Left renal cortex interstitium (tissue), 4 donors: ENCODE measurements at places on chromosomes 12 and 14.

- DNase-seq: no peak
Measured at GRCh38 chr14:25103271-25103670, 53.3 kb upstream of the STXBP6 start.

DNA sequence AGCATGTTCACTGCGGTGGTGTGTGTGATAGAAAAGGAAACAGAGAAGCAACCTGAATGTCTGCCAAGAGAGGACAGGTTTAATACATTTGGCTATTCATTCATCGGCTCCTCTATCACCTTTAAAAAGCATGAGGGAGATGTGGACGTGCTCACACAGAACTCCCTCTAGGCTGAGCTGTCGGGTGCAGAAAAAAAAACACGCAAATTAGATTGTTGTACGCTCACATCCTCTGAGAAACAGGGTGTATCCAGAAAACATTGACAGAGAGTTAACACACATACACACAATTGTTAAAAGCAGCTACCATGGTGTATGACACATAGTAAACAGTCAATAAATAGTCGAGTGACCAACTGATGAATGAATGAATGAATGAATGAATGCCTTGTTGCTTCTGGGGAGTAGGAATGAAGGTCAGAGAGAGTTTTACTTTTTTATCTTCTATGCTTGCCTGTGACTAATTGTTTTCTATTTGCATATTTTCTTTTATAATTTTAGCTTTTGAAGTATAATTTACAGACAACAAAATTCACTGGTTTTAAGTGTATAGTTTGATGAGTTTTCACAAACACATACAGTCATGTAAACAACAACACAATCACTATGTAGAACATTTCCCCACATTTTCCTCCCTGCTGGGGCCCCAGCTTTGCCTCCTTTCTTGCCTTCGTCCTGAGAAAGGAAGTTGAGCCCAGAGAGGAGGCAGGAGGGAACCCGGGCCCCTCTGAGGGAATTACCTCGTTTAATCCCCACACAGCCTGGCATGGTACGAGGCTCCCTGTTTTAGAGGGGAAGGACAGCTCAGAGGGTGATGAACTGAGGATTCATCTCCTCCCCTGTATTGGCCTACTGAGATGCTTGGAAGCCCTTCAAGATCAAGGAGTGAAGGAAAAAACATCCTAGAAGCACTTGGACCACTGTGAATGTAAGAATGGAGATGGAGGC lies 19.7 kb upstream of the FAM222A start:
- DNase-seq: no peak

DNA sequence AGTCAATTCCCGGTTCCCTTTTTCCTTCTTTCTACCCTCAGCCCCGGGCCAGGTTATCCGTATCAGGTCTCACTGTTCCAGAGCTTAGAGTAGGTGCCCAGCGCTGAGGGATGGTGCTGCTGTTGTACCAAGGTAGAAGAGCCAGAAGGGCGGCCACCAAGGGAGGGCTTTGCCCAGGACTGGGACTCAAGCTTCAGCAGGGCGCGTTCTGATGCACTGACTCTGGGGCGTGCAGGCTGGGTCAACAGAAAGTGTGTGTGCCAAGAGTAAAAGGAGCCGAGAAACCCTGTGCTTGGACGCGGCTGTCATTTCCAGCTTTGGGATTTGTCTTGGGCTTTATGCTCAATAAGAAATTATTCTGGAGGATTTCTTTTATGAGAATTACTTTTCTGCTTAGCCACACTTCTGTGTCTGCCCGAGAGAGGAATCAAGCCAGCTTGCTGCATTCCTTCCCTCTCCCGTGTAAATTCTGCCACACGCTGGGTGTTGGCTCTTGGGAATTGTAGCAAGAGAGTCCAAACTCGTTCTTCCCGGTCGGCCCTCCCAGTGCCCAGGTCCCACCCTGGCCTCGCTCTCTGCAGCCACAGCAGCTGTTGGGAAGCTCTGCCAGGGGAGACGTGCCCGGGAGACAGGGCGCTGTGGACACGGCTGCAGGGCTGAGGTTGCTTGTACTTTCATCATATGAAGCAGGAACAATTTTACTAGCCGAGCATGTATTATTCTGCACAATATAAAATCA lies 98.0 kb downstream of the FBXL14 start:
- DNase-seq: no peak

- no peak for DNase-seq
Measured at GRCh38 chr12:120719072-120719471, 6.6 kb upstream of the ACADS start.
